Cortex of kidney (tissue), 1 donor: ENCODE measurements at places on chromosomes 4 and X.

DNA sequence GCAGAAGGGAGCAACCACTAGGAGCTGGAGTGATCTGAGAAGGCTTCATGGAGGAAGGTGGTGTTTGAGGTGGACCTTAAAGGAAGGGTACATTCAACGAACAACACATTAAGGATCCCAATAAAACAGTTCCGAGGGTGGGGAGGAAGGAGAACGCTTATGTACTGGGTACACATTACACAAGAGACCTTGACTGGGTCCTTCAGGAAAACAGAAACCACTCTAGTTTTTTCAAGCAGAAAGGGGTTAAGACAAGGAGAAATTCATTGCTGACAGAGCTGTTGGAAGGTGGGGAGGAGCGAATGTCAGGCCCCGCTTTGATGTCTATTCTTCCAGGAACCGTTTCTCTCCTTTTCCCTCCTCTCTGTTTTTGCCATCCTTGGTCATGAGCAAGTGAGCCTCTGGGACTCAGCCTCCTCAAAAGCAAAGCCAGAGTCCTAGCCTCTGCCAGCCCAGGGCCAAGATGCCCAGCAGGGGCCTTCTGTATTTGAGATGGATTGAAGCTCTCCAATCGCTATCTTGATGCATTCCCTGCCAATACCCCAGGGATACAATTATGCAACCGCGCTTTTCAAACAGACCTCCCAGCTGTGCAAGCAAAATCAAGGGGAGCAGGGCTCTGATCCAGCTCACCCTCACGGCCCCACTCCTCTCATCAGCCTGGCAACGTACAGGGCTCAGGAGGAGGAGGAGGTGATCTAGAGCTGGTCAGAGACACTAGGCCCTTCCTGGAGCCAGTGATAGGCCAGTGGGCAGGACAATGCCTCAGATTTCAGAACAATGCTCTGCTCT, 48.4 kb downstream of the ZBTB49 start:
- no peak for DNase-seq

- DNase-seq: no peak
Observed at GRCh38 chr4:70759126-70759525, 37.4 kb downstream of the RUFY3 start.

DNA sequence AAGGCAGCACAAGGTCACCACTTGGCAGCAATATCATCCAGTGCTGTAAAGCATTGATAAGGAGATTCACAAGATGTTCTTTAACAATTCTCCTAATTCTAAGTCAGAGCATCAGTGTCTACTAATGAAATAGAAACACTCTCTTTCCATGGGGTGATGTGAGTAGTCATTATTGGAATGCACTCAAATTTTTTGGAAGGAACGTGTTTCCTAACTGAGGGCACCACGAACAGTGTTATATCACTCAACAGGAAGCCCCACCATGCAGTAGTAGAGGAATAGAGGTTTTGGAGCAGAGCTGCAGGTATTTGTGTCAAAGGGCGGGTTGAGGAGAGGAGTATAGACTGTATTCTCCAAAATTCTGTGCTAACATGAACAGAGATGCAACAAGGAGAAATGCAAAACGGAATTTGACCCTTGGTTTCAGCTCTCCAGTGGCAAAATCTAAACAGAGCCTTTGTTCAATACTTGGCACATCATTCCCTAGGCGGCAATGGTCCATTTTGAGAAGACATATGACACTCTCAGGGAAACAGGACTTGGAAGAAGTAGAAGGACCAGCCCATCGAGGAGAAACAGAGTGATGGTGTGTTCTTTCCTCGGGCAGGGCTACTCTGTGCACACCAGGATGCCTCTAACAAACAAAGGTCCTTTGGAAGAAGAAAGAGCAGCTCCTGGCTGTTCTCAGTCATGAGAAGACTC, 98.9 kb downstream of the CPEB2 start:
- no peak for DNase-seq

- no peak for DNase-seq
Observed at GRCh38 chrX:72258174-72258573, 18.9 kb downstream of the RPS4X start.

DNA sequence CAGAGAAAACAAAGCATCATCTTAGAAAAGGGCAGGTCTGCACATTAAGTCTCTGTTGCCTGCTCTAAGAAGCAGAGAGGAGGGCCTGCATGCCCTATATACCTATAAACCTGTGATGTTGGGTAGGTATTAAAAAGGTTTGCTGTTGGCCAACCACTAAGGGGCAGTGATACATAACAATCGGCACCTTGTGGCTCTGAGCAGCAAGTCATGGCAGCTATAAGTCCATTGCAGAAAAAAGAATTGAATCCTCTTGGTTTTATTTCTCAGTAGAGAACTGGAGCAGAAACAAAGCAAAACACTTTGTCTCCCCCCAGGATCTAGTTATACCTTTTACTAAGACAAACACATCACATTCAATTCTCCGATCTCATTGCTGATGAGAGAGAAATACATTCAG, 1364.4 kb downstream of the STIM2 start:
- no peak for DNase-seq

GRCh38 chrX:13101441-13102139, 57.2 kb upstream of the FAM9C start:
- DNase-seq: no peak

DNA sequence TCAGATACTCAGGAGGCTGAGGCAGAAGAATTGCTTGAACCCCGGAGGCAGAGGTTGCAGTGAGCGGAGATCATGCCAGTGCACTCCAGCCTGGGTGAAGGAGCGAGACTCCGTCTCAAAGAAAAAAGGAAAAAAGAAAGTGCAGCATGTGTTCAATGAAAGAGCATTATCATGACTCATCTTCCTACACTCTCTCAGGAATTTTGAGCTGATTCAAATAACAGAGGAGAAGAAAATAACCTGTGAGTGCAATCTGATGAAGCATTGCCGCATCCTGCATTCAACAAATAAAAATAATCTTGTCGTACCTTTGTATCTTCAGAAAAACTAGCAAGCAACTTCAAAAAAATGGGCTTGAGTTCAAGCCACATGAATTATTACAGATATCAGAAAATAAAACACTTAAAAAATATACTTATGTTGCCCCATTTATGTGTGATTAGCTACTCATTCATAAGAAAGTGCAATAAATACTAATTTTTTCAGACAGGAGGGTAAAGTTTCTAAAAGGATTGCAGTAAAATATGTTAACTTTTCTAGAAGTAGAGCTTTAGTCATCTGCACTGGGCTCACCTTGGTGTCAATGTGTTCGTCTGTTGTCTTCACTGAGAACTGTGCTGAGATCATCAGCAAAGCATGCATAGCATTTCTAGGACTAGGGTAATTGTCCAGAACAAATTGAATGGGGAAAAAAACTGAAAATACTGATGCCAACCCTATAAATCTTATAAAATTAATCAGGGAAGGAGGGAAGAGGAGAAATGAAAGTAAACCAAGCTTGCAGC, 90.4 kb upstream of the VCX3B start:
- no peak for DNase-seq

DNA sequence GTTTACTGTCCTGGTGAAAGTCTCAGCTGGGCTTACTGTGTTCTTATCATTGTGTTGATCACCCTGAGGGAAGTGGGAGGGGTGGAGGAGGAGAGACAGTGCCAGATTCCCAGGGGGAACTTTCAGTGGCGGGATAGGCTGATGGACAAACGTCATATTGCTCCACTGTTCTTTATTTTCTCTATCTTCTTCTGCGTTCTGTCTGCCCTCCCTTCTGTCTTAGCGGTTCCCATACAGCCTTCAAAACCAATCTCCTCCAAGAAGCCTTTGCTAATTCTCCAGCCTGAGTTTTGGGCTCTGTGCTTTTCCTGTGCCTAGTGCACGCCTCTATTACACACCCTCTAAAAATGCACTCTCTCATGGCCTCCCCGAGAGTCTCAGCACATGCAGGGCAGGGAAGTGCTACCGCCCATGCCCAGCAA, 448.7 kb upstream of the FAT1 start:
- no peak for DNase-seq

DNA sequence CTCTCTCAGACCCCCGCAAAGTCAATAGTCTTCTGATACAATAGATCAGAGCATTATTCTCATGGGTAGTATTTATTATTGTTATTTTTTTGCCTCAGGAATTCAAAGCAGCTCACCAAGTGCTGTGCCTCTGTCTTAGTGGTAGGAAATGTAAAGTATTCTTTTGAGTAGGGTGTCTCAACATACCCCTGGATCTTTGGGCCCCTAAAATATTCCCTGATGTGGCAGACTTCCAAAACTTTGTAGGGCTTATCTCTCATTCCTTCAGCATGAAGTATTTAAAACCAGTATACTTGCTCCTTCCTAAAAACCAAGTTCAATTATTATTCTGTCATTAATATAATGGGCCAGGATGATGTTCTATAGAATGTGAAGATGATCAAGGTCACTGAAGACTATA, 115.3 kb upstream of the ZNF827 start:
- DNase-seq: no peak

DNA sequence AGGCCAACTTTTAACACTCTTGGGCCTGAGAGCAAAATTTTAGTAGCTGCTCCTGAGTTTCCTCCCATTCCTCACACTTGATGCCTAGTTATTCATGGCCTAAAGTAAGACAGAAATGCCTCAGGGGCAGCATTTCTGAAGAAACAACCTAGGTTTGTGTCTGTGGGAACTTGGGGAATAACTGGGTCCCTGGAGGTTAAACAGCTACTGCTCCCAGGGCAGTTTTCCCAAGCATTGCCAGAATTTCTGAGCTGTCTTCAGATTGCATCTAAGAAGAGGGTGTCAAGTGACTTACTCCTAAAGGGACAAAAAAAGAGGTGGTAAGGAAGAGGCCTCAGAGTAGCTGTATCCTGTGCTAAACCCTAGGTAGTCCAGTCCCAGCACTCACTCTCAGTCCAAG, 130.8 kb upstream of the ACSL4 start:
- no peak for DNase-seq

- DNase-seq: no peak
Observed at GRCh38 chr4:151313306-151314009, 11.9 kb downstream of the SH3D19 start.

DNA sequence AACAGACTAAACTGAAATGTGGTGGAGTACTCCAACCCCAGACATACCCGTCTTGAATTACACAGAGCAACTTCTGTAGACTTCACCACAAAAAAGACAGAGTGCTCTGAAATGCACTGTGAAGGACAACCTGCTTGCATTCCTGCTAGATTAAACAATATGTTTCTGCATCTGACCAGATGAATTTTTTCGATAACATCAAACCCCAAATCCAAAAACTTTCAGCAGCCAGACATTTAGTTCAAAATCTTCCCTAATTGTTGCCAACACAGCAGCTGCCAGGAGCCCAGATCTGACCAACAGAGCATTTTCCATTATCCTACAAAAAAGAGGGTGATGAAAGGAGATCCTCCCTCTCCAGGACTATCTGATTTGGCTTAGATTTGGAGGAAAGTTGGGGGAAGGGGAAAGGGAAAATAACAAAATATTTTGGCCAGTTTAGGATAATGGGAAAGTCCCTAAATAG, 356.5 kb downstream of the PDGFC start:
- DNase-seq: no peak

- no peak for DNase-seq
Observed at GRCh38 chr4:122671919-122672490, 51.1 kb upstream of the IL21 start.

GRCh38 chr4:5660185-5660584, 48.2 kb downstream of the EVC2 start:
- DNase-seq: no peak

DNA sequence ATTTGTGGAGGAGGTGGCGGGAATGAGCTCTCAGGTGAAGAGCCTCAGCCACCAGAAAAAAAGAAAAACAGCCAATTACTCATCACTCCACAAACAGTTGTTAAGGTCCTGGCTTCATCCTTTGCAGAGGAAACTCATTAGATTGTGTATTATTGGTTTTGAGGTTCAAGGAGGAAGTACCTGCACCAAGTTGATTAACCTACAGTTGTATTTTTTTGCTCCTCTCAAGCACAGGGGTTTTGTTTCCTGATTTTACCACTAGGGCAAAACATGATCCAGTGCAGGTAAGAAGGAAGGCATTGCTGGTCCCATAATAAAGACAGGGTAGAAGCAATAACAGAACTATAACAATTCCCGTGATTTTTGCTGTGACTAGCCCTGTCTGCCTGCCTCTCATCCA, 84.0 kb upstream of the QRFPR start:
- no peak for DNase-seq

- DNase-seq: no peak
Observed at GRCh38 chr4:104465201-104465600, 29.5 kb downstream of the CXXC4 start.

GRCh38 chr4:54913751-54914526, 211.5 kb downstream of the KDR start:
- DNase-seq: no peak

DNA sequence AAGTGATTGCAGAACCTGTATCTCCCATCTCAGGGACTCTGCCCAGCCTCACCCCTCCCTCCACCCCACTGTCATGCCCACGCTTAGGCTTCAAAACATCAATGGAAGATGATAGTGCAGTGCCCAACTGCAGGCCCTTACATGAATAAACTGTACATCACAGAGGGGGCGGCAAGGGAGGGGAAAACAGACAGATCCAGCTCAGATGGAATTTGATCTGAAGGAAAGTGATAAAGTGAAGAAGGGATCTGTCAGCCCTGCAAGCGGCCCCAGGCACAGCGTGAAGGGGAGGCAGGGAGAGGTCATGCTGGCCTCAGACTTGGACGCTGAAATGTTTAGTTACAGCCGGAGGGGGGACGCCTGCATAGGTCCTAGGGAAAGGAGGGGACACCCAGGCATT, 38.5 kb downstream of the GYG2 start:
- DNase-seq: no peak

DNA sequence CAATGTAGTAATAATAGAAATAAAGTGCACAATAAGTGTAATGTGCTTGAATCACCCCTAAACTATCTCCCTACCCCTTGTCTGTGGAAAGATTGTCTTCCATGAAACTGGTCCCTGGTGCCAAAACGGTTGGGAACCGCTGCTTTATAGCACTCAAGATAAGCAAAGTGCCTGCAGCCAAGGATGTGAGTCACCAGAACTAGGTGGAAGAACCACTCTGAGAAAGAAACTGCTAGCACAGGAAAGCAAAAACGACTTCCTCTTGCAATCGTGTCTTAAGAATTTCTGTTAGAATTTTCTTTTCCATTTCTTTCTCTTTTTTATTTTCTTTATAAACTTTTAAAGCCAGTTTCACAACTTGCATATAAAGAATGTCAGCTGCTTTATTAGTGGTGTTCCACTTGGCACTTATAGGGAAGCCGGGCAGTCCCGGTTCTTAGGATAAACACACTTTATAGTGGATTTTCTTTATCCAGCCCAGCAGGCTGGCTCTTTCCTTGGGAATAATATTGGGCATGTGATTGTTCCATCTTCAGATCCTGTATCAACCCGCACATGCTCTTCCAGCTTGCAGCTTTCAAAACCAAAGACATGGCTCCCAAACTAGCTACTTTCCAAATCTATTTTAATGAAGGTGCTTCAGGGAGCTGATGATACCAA, 32.3 kb upstream of the CXCL8 start:
- DNase-seq: no peak

DNA sequence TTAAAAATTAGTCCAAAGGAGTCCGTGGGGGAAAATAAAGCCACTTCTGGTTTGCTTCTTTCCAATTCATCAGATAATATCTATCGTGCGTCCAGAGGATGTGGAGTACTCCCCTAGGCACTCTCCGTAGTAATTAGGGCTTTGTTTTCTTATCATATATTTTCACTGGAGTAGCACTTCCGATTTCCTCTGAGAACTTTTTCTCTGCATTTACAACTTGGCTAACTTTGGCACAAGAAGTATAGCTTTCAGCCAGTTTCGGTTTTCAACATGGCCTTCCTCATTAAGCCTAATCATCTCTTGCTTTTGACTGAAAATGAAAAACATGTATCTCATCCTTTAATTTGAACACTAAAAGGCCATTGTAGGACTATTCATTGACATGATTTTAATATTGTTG, 80.5 kb downstream of the CASP3 start:
- DNase-seq: no peak

- no peak for DNase-seq
Observed at GRCh38 chr4:19752599-19752998, 499.1 kb upstream of the SLIT2 start.
